ENCODE measurements at places on chromosomes 7 and 10. TPM values are rescaled to one million over a fixed set of nuclear protein-coding genes. Genes with fewer than 3 reads are reported as not detected.

SLK gene
- 21.6 TPM for total RNA-seq

DNA sequence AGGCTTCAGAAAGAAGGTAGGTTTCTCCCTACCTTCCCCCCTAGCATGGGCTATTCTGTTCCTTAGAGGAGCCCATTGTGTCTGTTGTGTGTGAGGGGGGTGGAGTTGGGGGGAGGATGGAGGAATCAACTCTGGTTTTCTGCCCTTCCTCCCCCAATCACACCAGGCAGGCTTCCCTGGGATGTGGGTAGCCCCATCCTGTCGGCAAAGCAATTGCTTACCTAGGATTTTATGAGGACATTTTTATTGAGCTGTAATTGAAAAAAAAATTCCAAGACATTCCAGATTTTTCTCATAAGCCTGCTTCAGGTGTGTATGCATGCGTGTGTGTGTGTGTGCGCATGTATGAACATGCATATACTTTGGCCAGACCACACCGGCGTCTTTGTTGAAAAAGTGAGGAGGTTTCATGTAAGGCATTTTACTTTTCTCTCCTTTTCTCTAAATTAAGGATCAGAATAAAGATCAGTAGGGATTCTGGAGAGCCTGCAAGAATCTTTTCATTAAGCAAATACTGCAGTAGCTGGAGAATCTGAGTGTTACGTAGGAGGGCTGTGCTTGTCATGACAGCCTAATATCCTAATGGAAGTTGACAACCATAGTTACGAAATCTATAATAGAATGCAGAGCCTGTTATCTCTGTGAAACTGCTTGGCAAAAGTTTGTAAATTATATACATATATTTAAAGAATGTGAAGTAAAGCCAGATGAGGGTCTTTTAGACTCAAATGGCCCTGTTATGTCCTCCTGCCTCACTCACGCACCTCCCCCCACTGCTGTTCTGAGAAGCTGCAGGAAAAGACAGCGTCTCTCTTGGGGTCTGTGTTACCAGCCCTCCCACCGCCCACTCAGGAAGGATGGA, 27.3 kb upstream of the SAMD8 start:
- no peak for DNase-seq
- no peaks in the 10 kb centered on the region for H3K27me3 ChIP-seq
- no peaks in the 10 kb centered on the region for H3K36me3 ChIP-seq
- H3K4me3 ChIP-seq = no peak overlapping the region
- peaks cover 13% of the 10 kb centered on the region for H3K4me1 ChIP-seq

TMEM176B gene
- total RNA-seq = 0.60 TPM

- H3K4me1 ChIP-seq = no peaks in the 10 kb centered on the region
- no peak overlapping the region for H3K4me3 ChIP-seq
- no peaks in the 10 kb centered on the region for H3K36me3 ChIP-seq
- peaks cover 63% of the 10 kb centered on the region for H3K27me3 ChIP-seq
Measured at GRCh38 chr7:134701272-134701671, 54.6 kb downstream of the BPGM start.

DNA sequence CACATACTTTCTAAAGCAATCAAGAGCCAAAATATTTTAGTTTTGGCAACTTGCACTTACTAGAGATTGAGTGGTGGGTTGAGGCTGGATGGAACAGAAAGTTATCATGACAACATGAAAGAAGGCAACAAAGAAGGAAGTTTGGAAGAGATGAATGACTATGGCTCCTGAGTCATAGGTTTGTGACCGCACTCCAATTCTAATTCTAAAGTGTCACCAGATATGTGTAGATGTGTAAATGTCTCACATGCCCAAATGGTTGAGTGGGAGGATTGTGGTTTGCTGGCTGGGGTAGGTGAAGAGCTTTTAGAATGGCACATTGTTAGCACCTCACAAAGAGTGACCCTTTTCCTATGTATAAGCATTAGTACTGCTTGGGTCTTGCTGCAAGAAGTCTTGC, 20.2 kb downstream of the TAS2R16 start:
- H3K4me3 ChIP-seq = no peak overlapping the region
- no peaks in the 10 kb centered on the region for H3K36me3 ChIP-seq
- H3K27me3 ChIP-seq = no peaks in the 10 kb centered on the region
- DNase-seq = no peak

LAMB4 gene
- not detected for total RNA-seq

- peaks cover 88% of the 10 kb centered on the region for H3K36me3 ChIP-seq
- no peaks in the 10 kb centered on the region for H3K27me3 ChIP-seq
- no peaks in the 10 kb centered on the region for H3K4me1 ChIP-seq
- no peak overlapping the region for H3K27ac ChIP-seq
- H3K4me3 ChIP-seq = no peak overlapping the region
Measured at GRCh38 chr7:74709880-74710671, 52.6 kb downstream of the GTF2I start.

ANLN gene
- 58.2 TPM for total RNA-seq

STYXL1 gene
- 50.0 TPM for total RNA-seq

PNLIPRP3 gene
- not detected for total RNA-seq

GRCh38 chr7:92002720-92003119, 62.1 kb downstream of the AKAP9 start:
- DNase-seq = no peak
- H3K4me3 ChIP-seq = no peak overlapping the region
- H3K4me1 ChIP-seq = no peaks in the 10 kb centered on the region
- peaks cover 30% of the 10 kb centered on the region for H3K36me3 ChIP-seq
- H3K27me3 ChIP-seq = no peaks in the 10 kb centered on the region
- no peak overlapping the region for H3K27ac ChIP-seq

PON3 gene
- total RNA-seq = not detected

TRIL gene
- not detected for total RNA-seq

GRCh38 chr10:19930936-19931893, 115.0 kb downstream of the PLXDC2 start:
- no peaks in the 10 kb centered on the region for H3K4me1 ChIP-seq
- no peak for DNase-seq
- H3K27ac ChIP-seq = no peak overlapping the region
- H3K36me3 ChIP-seq = no peaks in the 10 kb centered on the region
- no peak overlapping the region for H3K4me3 ChIP-seq

DNA sequence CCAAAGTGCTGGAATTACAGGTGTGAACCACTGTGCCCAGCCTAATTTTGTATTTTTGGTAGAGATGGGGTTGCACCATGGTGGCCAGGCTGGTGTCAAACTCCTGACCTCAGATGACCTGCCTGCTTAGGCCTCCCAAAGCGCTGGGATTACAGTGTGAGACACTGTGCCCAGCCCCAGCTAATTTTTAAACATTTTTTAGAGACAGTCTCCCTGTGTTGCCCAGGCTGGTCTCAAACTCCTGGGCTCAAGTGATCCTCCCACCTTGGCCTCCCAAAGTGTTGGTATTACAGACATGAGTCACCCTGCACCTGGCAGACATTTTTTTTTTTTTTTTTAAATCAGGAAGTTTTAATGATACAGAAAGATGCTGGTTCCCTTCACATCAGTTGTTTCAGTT, 15.5 kb downstream of the DENND10 start:
- peaks cover 10% of the 10 kb centered on the region for H3K36me3 ChIP-seq
- H3K4me1 ChIP-seq = peaks cover 7% of the 10 kb centered on the region
- no peak overlapping the region for H3K27ac ChIP-seq
- no peaks in the 10 kb centered on the region for H3K27me3 ChIP-seq

PAPOLB gene
- 0.25 TPM for total RNA-seq

DNA sequence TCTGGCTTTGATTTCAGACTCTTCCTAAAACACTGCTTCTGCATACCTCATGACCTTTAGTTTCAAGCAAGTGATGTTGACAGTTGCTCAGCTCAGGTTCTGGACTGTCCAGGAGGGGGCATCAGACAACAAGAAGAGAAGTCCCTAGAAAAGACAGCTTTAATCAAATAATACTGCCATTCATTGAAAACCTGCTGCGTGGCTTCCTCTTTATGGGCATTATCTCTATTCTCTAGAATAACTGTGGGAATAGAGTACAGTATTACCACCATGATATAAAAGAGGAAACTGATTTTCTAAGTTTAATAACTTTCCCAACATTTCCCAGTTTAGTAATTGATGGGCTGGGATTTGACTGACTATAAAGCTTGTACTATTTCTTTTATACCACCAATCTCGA, 170.4 kb downstream of the SNX13 start:
- H3K27ac ChIP-seq = no peak overlapping the region
- no peaks in the 10 kb centered on the region for H3K4me1 ChIP-seq
- DNase-seq = peak; percentile 72
- H3K27me3 ChIP-seq = no peaks in the 10 kb centered on the region
- no peak overlapping the region for H3K4me3 ChIP-seq

DNA sequence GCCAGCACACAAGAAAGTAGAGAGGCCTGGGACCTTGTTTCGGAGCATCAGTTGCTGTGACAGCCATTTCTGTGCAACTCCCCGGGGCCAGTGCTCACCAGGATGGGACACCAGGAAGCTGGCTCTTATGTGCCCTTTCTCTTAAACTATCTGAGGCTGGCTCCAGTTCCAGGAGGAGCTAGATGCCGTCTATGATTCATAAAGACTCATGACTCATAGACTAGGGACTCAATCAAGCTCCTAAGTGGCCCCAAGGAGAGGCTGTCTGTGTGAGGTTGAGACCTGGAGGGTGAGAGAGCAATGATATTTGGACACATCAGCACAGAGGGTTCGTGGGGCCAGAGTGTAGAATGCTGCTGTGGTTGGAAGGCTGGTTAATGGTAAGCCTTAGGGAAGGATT, 580.1 kb downstream of the CCSER2 start:
- H3K27ac ChIP-seq = no peak overlapping the region
- no peaks in the 10 kb centered on the region for H3K4me1 ChIP-seq
- H3K27me3 ChIP-seq = no peaks in the 10 kb centered on the region
- DNase-seq = no peak
- H3K4me3 ChIP-seq = no peak overlapping the region

CLRN3 gene
- total RNA-seq = not detected

GARIN1A gene
- not detected for total RNA-seq

CLCN1 gene
- total RNA-seq = not detected

- H3K27me3 ChIP-seq = no peaks in the 10 kb centered on the region
- H3K4me1 ChIP-seq = no peaks in the 10 kb centered on the region
- no peak overlapping the region for H3K4me3 ChIP-seq
- no peak overlapping the region for H3K27ac ChIP-seq
- no peak for DNase-seq
Measured at GRCh38 chr7:71905821-71906220, 506.3 kb downstream of the CALN1 start.

DNA sequence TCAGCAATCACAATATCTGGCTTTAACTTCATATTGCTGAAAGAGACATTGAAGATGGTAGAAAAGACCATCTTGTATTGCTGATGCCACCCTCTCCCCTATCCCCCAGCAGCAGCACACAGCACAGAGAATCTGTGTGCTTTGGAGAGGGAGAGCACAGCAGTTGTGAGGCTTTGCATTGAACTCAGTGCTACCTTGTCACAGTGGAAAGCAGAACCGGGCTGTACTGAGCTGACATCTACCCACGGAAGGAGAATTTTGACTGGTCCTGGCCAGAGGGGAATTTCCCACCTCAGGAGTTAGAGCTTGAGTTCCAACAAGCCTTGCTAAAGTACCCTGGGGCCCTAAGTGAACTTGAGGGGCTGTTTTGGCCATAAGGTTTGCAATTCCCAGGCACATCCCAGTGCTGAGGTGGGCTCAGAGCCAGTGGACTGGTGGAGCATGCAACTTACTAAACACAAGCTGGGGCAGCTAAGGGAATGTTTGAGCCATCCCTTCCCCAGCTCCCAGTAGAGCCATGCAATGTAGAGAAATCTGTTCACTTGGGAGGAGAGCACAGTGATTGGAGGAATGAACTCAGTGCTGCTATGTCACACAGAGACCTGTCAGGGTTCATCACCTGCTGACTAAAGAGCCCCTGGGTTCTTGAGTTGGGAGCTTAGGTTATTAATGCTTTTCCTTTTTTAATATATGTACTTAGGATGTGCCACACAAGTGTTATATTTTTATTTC, 62.1 kb downstream of the OR13A1 start:
- H3K27me3 ChIP-seq = no peaks in the 10 kb centered on the region
- H3K27ac ChIP-seq = no peak overlapping the region
- no peaks in the 10 kb centered on the region for H3K36me3 ChIP-seq
- H3K4me1 ChIP-seq = no peaks in the 10 kb centered on the region
- no peak for DNase-seq

ALOX5 gene
- 0.92 TPM for total RNA-seq

DNA sequence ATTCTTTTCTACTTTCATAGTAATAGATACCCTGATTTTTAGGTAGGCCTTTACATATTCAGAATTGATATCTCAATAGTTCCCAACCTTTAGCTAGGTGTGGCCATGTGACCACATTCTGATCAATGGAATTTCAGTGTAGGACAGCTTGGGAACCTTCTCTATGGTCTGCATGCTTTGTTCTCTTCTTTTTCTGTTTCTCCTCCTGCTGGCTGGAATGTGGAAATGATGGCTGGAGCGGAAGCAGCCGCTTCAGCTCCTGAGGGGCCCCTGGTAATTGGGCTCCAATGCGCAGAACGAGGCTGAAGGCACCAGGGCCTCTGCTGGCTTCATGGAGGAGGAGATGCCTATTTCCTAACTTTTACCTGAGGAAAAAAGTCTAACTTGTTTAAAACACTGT, 152.6 kb downstream of the ZMYND11 start:
- no peak overlapping the region for H3K27ac ChIP-seq
- H3K36me3 ChIP-seq = no peaks in the 10 kb centered on the region
- no peak overlapping the region for H3K4me3 ChIP-seq
- no peaks in the 10 kb centered on the region for H3K4me1 ChIP-seq
- peaks cover 83% of the 10 kb centered on the region for H3K27me3 ChIP-seq
- DNase-seq = peak; percentile 18

GRCh38 chr10:58269782-58270290, 874 bp downstream of the CISD1 start:
- no peak for DNase-seq
- H3K36me3 ChIP-seq = peaks cover 15% of the 10 kb centered on the region
- H3K27me3 ChIP-seq = no peaks in the 10 kb centered on the region
- peak overlapping the region; percentile 86 for H3K27ac ChIP-seq
- H3K4me1 ChIP-seq = no peaks in the 10 kb centered on the region
- peak overlapping the region; percentile 71 for H3K4me3 ChIP-seq

PMPCB gene
- 85.7 TPM for total RNA-seq

- H3K27me3 ChIP-seq = no peaks in the 10 kb centered on the region
- no peak overlapping the region for H3K4me3 ChIP-seq
- no peaks in the 10 kb centered on the region for H3K36me3 ChIP-seq
- peaks cover 34% of the 10 kb centered on the region for H3K4me1 ChIP-seq
Measured at GRCh38 chr10:30505543-30506298, 71.7 kb downstream of the MAP3K8 start.

PROSER2 gene
- total RNA-seq = 14.3 TPM

LRRD1 gene
- not detected for total RNA-seq

GRCh38 chr10:58109731-58110130, 158.0 kb downstream of the IPMK start:
- DNase-seq = no peak
- H3K27me3 ChIP-seq = no peaks in the 10 kb centered on the region
- H3K4me1 ChIP-seq = no peaks in the 10 kb centered on the region

DNA sequence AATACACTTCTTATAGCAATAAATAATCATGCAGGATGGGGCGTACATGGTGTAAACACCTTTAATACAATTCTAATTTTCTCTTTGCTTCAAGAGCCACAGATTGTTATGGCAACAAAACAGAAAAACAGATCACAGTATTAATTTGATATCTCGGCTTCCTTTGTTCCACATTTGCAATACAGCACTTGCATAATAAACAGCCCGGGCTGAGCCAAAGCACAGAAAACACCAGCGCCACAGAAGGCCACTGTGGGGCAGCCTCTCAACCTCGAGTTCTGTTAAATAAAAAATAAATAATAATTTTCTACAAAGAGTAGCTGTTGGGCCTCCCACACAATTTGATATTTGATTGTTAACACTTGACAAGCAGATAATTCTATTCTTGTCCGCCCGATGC, 255.9 kb downstream of the USP6NL start:
- H3K4me1 ChIP-seq = no peaks in the 10 kb centered on the region
- H3K36me3 ChIP-seq = no peaks in the 10 kb centered on the region
